ENCODE measurements at places on chromosomes 13 and 19.

DNA sequence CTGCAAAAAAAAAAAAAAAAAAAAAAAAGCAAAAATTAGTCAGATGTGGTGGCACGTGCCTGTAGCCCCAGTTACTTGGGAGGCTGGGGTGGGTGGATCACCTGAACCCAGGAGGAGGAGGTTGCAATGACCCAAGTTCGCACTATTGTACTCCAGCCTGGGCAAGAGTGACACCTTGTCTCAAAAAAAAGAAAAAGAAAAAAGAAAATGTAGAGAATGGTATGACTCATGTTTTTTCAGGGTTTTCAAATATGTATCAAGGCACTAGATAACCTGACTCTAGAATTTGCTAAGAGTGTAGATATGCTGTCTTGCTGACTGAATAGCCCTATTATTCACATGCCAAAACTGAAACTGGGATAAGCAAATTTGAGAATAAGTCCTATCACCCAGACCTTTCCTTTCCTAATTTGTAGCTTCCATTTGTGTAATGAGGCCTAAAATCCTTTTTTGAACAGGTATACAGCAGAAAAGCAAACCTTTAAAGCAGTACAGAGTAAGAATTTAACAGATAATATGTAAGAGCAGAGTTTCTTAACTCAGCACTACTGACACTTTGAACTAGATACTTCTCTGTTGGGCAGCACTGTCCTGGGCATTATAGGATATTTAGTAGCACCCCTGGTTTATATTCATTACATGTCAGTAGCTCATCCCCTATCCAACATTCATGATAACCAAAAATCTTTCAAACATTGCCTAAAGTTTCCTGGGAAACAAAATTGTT lies 108.6 kb downstream of the ELF1 start:
- no peak for DNase-seq

GRCh38 chr13:45300190-45300985 lies 40.6 kb downstream of the TPT1 start:
- DNase-seq, result no peak

- peak; percentile 75 for DNase-seq
Measured at GRCh38 chr19:44807162-44807561, 1.7 kb upstream of the BCAM start.

DNA sequence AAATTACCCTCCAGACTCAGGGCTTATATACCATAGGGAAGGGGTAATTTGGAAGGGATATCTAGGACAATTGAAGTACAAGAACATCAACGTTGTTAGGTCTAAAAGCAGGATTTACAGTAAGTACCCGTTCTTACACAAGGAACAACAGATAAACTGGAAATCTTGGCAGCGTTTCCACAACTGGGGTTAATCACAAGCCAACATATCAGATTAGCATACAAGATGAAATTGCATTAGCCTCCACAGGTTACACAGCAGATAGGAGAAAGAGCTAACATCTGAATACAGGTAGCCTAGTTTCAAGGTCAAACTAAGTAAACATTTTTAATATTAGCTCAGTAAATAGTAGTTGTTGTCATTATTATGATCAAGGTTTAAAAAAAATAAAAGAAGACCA lies 1214.0 kb upstream of the PCDH20 start:
- DNase-seq, result no peak

- no peak for DNase-seq
Measured at GRCh38 chr13:109541081-109541480, 245.3 kb downstream of the IRS2 start.

DNA sequence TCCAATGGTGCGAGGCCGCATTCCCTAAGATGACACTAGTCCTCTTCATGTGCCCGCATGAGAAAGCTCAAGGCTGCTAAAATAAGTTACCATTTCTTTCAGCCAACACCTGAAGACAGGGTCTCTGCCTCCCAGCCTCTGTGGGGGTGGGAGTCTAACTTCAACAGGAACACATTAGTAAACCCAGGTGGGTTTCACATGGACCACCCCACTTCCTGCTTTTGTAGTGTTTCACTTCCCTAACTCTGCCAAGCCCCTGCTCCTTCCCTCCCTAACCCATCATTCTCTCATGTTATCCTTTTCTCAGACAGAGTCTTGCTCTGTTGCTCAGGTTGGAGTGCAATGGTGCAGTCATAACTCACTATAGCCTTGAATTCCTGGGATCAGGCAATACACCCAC lies 783.6 kb downstream of the UQCRFS1 start:
- DNase-seq, result no peak

DNA sequence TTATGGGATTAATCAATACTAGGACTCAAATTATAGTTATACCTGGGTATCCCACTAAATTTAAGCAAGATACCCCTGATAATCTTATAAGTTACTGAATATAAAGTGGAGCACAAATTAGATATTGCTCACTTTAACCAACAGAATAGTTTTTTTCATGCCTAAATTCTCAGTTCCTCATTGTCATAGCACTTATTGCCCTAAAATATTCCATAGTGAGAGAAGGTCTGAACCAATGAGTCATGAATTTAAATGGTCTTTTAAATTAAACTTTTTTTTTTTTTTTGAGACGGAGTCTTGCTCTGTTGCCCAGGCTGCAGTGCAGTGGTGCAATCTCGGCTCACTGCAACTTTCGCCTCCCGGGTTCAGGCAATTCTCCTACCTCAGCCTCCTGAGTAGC lies 42.4 kb downstream of the ZNF136 start:
- no peak for DNase-seq

GRCh38 chr13:112525356-112525945 lies 62.5 kb downstream of the TUBGCP3 start:
- no peak for DNase-seq

DNA sequence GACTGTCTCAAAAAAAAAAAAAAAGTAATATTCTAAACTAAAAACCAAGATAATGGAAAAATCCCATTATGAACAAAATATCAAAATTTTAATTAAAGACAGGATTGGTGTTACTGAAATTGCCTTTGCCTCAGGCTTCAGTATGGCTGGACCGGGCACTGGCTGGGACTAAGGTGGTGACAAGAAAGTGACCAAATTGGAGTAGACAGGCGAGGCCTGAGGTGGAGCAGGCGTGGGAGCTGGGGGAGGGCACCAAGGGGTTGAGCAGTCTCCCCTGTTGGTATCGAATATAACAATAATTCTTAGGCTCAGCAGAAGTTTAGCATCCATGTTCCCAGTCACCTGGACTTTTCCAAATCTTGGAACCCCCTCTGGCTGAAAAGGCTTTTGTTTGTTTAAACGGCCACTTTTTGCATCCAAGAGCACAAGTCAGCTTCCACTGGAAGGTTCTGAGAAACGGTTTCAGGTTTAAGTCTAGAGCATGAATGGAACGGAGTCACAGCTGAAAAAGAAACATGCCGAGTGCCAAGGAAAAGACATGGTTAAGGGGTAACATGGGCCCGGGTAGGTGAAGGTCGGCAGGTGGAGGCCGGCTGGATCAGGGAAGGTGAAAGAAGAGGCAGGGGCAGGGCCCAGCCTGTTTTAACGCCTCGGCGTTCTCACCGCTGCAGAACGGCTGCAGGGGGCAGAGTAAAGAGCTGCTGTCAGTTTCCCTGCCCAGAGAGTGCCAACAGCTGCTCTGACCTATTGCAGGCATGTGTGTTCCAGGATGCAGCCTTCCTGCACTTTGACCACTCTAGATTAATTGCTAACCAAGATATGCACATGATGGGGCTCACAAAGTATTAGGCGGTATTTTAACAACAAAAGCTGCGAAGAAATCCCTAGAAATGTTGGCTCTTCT lies 104.4 kb downstream of the TM9SF2 start:
- peak; percentile 64 for DNase-seq

DNA sequence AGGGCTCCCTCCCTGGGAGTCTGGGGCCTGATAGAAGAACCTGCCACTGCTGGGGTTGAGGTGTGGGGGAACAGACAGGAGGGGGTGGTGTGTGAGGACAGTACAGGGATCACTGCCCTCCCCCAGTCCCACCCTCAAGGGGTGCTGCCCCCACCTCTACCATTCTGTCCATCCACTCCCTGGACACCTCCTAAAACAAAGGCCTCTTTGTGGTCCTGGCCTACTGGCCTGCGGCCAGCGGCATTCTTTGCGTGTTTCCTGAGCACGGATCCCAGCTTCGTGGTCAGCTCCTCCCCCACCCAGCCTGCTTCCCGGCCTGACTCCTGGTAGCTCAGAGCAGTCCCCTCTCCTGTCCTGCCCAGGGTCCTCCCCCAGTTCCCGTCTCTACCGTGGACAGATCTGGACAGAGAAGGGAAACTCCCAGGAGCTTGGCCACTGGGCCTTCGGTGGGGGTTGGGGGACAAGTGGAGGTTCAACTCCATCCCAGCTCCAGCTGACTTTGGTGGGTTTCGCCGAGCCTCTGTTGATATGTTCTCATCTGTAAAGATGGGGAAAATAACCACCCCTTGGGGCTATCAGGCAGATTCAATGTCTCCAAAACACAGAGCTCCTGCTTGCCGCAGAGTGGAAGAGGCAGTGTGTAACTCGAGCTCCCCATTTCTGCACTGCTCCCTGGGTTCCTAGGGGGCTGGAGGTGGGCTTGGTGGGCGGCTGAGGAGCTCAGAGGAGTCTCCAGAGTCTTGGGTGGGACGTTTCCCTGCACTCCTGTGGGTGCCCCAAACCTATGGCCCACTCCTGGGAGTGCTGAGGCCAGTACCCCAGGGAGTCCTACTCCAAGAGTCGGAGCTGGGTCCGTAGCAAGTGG lies 48.7 kb downstream of the LYL1 start:
- no peak for DNase-seq

- DNase-seq, result no peak
Measured at GRCh38 chr13:21619633-21620220, 15.8 kb upstream of the MICU2 start.

DNA sequence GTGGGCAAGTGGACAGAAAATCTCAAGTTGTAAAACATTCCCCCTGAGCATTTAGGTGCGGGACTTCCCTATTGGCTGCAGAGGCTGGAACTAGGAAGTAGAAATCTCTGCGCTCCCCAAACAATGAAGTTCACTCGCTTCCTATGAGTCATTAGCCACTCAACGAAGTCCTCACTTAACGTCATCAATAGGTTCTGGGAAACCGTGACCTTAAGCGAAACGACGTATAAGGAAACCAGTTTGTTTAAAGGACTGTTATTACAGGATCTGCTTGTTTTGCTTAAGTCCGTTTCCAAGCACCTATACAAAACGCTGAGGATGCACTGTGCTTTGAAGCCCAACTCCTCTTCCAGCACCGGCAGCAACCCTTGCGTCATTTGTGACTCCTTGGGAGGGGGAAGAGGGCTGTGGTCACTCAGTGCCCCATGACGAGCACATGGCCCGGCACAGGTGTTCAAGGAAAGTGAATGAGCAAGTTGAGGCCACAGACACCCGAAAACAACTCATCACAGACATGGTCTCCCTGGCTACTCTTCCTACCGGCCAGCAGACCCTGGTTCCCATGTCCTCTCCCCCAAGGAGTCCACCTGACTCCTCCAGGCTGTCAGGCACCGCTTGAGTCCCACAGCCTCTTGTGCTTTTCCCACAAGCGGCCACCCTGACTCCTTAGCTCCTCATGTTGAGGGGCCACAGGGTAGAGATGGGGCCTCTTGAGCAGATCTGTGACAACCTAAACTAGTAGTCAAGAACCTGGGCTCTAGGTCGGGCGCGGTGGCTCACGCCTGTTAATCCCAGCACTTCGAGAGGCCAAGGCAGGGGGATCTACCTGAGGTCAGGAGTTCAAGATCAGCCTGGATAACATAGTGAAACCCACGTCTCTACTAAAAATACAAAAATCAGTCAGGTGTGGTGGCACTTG lies 4.8 kb downstream of the RPS16 start:
- no peak for DNase-seq

DNA sequence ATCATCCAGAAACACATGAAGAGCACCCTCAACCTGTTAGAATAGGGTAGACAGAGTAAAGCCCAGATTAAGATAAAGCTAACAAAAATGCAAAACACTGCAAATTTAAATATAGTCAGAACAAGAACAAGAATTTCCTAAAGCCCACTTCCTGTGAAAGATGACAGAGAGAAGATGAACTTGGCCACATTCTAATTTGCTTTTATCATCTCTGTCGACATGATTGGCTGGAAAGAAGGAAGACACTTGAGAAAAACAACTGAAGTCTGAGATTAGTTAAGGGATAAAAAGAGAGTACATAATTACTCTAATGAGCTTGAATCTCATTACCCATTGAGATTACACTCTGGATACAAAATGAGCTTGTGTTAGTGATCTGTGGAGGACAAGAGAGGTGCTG lies 537.6 kb downstream of the KLF5 start:
- no peak for DNase-seq

GRCh38 chr13:70874636-70875035 lies 766.4 kb upstream of the KLHL1 start:
- no peak for DNase-seq

DNA sequence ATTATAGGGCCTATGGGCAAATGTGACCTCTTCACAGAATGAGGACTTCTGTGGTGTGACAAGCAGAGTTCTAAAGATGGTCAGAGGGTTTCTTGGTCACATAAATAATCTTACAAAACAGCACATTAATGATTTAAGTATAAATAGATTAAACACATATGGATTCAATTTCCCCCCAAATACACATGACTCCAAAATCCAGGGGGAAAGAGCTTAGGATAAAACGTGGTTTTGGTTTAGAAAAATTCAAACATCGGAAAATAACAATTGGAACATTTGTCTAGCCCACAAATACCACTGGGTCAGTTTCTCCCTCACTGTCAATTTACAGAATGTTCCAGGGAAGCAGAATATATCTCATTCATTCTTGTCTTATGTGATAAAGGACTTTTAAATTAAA lies 283.1 kb downstream of the COG6 start:
- no peak for DNase-seq

DNA sequence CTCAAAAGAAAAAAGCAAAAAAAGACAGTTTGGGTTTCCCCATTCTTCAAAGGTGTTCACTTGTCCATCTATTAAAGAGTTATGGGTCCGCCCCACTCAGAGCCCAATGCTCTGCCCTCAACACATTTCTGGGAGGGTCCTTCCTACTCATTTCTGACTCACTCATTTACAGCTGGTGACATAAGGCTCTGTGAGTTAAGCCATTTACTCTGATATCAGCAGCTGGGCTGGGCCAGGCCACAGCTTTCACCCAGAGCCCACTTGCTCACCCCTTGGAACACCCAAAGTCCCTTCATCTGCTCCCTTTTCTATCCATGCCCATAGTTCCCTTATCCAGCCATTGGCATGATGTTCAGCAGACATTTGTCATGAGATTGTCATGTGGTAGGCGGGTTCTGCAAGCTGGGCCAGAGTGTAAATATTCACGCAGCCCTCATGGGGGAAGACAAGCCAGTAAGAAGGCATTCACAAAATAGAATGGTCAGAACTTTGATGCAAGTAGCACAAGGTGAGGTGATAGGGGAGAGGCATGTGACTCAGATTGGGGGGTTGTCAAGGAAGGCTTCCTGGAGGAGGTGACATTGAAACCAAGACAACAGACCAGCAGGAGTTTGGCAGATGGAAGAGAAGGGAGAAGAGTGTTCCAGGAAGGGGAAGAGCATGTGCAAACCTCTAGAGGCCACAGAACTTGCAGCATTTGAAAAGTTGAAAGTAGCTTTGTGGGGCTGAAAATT lies 5.9 kb downstream of the MAST1 start:
- no peak for DNase-seq

Data from NCI-H345 (cell line).